ENCODE measurements at places on chromosomes 1 and 21.

- no peak for DNase-seq
Observed at GRCh38 chr1:77976433-77977076, 2.3 kb downstream of the FUBP1 start.

- no peak for DNase-seq
Observed at GRCh38 chr1:62280150-62280549, 39.1 kb downstream of the KANK4 start.

DNA sequence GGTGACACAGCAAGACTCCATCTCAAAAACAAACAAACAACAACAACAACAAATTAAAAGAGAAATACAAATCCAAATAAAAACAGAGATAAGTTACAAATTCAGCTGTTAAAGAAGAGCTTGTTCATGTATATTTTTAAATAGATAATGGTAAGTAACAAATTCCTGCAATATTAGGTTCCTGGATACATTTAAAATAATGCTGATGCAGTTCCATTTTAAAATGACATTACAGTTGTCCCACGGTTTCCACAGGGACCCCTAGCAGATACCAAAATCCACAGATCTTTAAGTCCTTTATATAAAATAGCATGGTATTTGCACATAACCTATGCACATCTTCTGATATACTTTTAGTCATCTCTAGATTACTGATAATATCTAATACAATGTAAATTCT lies 61.5 kb downstream of the ABL2 start:
- no peak for DNase-seq

DNA sequence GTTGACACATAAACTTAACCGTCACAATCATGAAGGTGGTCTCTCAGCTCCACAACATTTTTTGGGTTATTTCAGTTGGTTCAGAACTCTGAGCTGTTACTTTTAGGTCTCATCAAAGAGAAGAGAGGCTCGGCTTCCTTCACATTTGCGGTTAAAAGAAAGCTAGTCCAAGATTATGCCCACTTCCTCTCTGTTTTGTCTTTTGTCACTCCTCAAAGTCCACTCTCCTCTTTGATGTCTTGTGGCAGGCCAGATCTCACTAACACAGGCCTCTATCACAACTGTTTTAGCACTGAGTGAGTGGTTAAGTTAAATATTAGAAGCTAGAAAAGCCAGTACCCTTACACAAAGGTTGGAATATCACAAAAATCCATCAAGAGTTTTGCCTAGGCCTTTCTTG lies 195.7 kb downstream of the FCRL5 start:
- DNase-seq: no peak

DNA sequence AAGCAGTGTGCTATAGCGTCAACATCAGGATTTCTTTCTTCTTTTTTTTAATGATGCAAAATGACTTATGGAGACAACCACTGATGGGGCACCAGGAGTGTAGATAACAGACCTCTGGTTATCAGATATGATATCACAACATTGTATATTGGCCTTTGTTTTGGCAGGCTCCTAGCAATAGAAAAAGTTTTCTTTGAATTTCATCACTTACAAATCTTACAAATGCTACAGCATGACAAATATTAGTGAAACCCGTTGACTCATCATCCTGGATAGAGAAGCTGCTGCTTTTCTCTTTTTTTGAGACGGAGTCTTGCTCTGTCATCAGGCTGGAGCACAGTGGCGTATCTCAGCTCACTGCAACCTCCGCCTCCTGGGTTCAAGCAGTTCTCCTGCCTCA lies 92.9 kb downstream of the LTN1 start:
- DNase-seq: no peak

DNA sequence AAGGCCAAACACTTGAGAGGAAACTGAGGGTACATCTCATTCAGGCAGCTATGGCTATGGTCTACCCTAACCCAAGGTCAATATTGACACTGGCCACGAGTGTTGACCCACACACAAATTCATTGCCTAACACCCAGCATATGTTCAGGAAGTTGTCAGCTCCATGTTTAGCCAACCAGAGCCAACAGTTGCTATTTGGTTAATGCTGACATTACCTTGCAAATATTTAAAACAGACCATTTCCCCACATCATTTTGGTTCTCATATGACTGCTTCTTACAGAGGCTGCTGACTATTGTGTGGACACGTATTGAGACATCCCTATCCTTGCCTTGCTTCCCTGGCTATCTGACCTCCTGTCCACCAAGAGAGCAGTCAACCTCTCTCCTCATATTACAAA lies 97.3 kb downstream of the LMX1A start:
- no peak for DNase-seq

DNA sequence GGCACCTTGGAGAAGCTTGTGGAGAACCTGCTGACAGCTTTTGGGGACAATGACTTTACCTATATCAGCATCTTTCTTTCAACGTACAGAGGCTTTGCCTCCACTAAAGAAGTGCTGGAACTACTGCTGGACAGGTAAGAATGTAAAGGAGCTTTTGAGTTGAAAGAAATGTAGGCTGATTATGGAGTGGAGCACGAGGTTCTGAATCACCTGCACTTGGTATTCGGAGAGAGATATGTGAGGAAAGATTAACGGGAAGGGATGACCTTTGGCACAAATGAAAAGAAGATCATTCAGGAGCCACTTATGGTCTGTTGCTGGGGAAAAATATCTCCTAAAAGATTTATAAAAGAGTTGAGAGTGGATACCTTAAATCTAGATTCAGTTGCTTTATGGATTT lies 42.7 kb downstream of the RGL1 start:
- DNase-seq: no peak

- no peak for DNase-seq
Observed at GRCh38 chr1:25447547-25447946, 16.9 kb downstream of the MACO1 start.

DNA sequence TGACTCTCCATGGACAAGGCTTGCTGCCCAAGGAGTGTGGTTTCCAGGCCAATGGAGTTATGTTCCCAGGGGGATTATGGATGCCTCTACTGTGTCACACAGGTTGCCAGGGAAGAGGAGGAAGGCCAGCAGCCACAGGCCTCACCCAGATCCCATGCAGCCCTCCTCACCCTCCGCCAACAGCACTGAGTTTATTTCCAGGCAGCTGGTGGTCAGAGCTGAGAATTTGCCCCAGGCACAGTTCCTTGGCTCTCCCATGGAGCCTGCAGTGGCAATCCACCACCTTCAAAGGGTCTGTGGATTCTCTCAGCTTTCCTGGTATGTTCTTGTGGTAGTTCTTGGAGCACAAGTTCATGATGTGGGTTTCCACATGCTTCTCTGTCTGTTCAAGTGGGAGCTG lies 79.2 kb downstream of the NTNG1 start:
- no peak for DNase-seq

GRCh38 chr1:85022700-85023099 lies 25.6 kb downstream of the MCOLN3 start:
- DNase-seq: peak; percentile 29
